Stimulated activated CD8-positive, alpha-beta memory T cell treated with anti-CD3 and anti-CD28 coated beads, Interleukin-15, amount 100 ng/mL, for 48 hours (primary cell): ENCODE measurements at places on chromosomes 2 and 18.

GRCh38 chr2:191620144-191620543 is 57.8 kb upstream of the NABP1 start:
- DNase-seq: no peak

DNA sequence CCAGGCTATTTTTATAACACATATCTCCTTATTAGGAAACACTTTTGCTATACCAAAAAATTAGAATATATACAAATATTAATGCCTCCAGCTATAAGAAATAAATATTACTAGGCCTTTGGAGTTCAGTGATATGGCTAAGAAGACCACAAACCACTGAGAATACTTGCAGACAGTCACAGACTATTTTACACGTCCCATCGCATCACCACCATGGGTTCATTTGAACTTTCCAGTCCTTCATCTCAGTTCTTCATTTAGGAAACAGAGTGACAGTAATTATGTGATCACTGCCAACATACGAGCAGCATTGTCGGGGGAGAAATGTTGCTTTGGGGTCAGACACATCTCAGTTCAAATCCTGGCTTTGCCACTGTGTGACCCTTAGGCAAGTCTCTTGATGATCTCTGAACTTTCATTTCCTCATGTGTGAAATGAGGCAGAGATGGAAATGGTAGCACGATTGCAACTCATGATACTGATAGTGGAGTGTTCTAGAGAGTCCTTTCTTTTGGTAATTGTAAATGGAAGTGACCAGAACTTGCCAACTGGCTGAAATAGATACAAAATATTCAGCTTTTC is 138.9 kb upstream of the NRP2 start:
- no peak for DNase-seq

GRCh38 chr2:99032786-99033185 is 96.8 kb upstream of the CRACDL start:
- no peak for DNase-seq

GRCh38 chr2:240464514-240465241 is 29.2 kb downstream of the GPC1 start:
- no peak for DNase-seq

- DNase-seq: no peak
These were observed 12.6 kb downstream of the GKN1 start for GRCh38 chr2:68987021-68987503.

DNA sequence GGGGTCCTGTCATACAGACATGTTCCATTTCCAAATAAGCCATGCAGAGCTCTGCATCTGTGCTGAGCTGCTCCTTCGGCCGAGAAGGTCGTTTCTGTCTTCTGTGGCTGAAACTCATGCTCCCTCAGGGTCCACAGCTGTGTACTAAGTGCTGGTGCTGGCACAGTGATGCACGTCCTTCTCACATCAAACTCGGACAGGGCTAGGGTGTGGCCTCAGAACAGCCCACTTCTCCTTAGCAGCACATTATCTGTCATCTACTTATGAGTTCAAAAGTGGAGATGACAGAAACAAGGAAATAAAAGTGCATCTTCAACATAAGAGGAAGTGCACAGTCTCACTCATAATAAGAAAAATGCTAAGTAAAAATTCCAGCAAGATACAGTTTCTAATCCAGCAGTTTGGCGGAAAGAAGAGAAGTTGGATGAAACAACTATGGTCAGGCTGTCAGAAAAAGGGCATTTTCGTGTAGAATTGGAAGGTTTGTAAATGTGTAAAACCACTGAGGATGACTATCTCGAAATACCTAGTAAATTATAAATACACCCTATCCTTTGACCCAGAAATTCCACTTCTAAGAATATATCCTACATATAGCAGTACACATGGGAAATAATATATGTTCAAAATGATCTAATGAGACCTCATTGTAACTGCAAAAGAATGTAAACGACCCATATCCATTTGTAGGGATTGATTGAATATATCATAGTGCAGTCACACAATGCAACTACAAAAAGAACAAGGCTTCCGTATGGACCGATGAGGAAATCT is 53.7 kb upstream of the APCDD1 start:
- DNase-seq: no peak

DNA sequence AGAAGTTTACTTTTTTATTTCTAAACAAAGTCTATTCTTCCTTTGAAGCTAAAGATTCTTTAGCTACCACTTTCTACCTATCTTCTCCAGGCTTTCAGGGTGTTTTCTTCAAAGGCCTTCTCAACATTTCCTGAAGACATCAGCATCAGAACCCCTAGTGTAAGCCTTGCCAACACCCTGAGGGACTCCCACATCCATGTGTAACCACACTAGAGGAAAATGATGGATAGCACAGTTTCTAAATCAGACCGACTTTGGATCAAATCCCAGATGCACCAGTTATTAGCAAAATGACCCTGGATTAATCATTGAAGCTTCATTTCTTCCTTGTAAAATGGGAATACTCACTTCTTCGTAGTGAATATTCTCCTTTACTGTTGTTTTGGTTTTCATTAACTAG is 4.7 kb upstream of the TTN start:
- DNase-seq: no peak

DNA sequence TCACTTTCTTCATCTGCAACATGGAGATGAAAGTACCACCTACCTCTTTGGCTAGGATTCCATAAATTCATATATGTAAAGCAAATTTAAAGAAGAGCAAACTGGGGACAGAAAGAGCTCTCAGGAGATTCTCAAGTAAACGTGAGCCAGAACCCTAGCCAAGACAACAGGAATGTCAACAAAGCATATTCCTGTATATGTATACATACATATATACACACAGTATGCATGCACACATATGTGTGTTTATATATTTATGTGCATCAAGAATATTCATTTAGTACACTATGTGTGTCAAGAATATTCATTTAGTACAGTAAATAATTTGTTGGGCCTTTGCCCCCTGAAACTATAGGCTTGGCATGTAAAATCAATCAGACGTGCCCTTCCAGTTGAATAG is 574.4 kb upstream of the KLHL29 start:
- DNase-seq: no peak

DNA sequence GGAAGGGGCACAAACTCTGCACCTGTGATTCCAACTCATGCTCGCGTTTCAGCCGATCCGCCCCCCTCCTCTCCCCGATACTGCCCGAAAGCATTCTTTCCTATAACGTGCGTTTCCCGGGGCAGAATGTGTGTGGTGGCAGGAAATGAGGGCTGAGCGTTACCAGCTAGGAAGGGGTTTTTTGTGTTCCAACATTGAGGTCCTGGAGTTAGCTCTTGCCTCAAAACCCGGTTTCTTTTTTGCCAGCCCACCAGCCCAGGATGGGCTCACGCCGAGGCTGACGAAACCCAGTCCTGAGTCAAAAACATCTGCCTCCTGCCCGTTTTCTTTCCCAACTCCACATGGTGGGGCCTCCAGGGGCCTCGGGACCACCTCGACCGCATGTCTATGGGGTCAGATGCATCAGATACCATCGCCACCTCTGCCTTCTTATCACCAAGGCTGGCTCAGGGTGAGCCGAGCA is 113.7 kb upstream of the COPS8 start:
- no peak for DNase-seq

DNA sequence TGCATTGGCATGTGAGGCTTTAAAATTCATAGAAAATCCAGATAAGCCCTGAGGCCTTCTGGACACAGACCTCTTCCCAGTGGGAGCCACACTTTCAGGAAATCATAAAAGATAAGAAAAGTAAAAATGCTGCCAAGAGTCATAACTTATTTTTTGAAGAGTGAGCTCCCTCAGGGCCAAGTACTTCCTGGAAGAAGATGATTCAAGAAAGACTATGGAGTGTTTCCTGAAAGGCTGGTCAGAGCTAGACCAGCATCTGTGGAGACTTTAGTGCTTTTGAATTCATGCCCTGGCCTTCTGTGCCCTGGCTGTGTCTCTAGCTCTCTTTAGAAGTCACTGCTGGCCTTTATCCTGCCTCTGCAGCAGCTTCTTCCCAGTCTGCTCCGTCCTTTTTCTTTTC is 6.4 kb upstream of the XDH start:
- DNase-seq: no peak

DNA sequence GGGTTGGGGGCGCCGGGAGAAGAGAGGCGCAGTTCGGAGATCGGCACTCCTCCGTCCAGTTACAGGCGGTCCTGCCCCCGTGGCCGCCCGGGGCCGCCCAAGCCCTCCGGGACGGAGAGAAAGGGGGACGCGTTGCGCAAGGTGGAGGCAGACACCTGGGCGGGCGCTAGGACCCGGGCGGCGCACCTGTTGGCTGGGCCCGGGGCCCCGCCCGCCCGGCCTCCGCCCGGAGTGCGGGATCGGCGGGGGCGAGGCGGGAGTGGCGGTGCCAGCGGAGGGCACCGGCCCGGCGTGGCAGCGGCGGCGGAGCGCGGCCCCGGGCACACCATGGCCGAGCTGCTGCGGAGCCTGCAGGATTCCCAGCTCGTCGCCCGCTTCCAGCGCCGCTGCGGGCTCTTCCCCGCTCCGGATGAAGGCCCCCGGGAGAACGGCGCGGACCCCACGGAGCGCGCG is at the start of gene SGPP2:
SGPP2 (plus strand) TSS at position 268 of the 453 bp plus-strand sequence; CDS start at position 328, 60 bp downstream.
- no peak for DNase-seq

GRCh38 chr2:235855011-235855410 is 313.2 kb downstream of the GBX2 start:
- no peak for DNase-seq

GRCh38 chr2:164260506-164260905 is 360.8 kb downstream of the GRB14 start:
- no peak for DNase-seq

- no peak for DNase-seq
These were observed 144.2 kb upstream of the LRRTM4 start for GRCh38 chr2:77666251-77666980.

GRCh38 chr2:187383043-187383800 is 64.8 kb downstream of the CALCRL start:
- no peak for DNase-seq

DNA sequence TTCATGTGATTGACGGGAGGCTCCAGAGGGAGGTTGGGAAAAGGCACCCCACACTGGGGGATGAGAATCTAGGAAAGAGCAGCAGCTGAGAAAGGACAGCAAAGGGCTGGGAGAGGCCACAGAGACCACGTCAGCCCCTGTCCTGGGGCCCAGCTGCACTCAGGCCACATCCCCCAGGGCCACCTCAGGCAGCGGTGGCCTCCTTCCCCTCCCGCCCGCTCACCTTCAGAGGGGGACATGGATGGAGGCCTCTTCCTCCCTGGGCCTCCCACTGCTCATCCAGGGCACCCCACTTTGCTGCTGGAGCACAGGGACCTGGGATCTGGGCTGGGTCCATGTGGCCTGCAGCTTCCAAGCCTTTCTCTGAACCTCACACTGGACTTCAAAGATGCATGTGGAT is 199.8 kb upstream of the HDAC4 start:
- DNase-seq: no peak

- DNase-seq: no peak
These were observed 1116.4 kb downstream of the SOCS6 start for GRCh38 chr18:71405169-71405809.

DNA sequence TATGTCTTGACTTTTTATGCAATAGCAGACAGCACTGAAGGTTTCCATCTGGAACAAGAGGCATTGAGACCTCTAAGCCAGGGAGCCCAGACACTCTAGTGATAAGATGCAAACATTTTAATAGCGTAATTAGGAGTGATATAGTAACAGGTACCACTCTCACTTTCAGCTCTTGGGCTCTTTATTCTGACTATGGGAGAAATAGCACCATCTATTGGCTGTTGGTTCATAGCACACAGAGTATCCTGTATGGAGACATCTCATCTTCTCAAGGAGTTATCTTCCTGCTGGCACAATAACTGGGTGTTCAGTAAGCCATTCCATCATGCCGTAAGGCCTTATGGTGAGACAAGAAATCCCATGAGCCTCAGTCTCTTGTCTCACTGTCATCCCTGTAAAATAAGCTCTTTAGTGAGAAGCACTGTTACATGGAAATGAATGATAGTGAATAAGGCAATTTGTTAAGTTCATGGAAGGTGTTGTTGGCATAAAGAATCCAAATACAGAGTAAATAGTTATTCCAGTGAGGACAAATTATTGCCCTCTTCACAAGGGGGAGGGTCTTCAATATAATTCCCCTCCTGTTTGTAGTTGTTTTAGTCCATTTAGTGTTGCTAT is 48.3 kb downstream of the THUMPD2 start:
- DNase-seq: no peak

DNA sequence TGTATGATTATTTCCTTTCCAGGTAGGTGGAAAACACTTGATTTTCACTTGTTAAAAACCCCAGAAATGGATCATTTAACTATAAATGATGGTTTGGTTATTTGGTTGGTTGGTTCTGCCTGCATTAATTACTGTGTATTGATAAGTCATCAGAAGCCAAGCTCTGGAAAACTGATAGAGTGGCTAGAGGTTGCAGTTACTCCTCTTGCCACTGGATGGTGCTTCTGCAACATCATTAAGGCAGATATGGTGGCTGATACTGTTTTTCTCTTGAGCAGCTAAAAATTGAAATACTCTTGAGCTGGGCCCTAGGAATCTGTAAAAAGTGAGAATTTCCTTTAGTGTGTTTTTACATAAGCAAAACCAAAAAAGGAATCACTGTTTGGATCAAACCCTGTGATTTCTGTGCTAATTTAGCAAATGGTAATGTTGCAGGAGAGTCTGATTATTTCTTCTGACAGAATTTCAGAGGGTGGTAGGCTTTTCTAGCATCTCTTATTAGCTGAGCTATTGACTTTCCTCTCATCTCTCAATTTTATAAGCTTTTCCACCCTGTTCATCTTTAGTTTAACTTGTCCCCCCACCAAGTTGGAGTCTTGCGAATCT is 54.3 kb downstream of the RAB10 start:
- no peak for DNase-seq

GRCh38 chr2:172677363-172677762 is 58.3 kb upstream of the RAPGEF4 start:
- DNase-seq: no peak

DNA sequence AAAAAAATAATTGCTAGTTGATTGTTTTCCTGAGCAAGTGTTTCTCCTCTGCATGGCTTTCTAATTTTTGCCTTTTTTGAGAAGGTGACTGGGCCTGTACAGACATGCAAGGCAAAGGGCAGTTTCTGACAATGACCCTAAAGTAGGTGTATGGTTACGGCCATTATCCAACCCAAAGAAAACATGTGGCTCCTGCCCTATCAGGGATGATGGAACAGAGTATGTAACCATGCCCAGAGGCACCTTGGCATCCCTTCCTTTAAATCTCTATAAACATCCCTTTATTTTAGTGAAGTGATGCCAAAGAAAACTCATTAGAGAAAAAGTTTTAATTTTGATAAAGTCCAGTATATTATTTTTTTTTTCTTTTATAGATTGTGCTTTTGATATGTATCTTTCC is 217.5 kb downstream of the LPIN1 start:
- no peak for DNase-seq

GRCh38 chr2:235860871-235861270 is 307.3 kb downstream of the GBX2 start:
- no peak for DNase-seq

GRCh38 chr2:158357699-158358098 is 98.9 kb downstream of the CCDC148 start:
- DNase-seq: no peak

- no peak for DNase-seq
These were observed 33.6 kb downstream of the KIF1A start for GRCh38 chr2:240786355-240786841.
